ENCODE measurements at places on chromosomes 16 and 17.

DNA sequence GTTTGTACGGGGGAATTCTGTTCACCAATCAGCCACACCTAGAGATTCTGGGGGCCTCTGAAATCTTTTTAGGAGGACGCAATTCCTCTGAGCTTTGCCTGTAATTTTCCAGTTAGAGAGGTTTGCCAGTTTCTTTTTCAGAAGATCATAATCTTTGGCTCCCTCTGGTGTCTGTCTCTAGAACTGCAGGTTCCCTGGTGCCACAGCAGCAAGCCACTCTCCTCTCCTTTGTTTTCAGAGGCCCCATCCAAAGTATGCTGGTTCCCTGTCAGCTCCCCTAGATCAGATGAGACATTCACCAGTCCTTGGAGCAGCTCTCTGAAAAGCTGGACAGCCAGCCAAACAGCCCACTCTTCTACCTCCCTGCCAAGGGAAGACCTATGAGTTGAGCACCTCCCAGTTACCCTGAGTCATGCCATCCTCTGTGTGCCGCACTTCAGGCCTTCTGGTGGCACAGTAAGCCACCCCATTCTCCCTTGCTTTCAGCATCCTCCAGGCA lies 36.1 kb downstream of the RNF112 start:
- peak; percentile 68 for DNase-seq

GRCh38 chr17:17447264-17447663 lies 29.5 kb upstream of the MED9 start:
- DNase-seq = no peak

- no peak for DNase-seq
These were observed 20.2 kb downstream of the CRISPLD2 start for GRCh38 chr16:84839956-84840355.

GRCh38 chr16:85284141-85284817 lies 172.0 kb upstream of the CIBAR2 start:
- no peak for DNase-seq

DNA sequence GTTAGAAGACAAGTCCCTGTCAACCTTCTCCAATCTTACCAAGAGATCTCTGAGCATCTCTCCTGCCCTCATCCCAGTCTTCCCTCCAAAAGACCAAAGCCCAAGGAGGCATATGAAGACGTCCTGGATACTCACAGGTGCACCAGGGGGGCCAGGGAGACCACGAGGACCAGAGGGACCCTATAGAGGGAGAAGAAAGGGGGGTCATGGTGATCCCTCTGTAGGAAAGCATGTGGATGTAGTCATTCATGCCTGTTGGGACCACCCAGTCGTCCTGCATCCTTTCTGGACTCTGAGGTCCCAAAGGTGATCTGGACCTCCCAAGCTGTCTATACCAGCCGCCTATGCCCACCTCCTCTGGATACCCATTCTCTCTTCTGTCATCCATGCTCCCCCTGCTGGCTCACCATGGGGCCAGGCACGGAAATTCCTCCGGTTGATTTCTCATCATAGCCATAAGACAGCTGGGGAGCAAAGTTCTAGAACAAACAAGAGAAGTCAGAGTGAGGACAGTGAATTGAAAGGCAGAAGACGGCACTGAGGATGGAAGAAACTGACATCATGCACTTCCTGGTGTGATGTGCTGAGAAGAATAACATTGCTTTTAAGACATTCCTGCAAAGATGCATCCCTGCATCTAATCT lies 3.3 kb downstream of the COL1A1 start:
- DNase-seq = no peak

- no peak for DNase-seq
These were observed 261 bp upstream of the B4GALNT2 start for GRCh38 chr17:49132317-49132698.

- no peak for DNase-seq
These were observed 33.7 kb downstream of the TANC2 start for GRCh38 chr17:62999736-63000135.

- DNase-seq = no peak
These were observed 50.0 kb downstream of the RPTOR start for GRCh38 chr17:80594431-80595269.

Data from GM12891 (cell line).